ENCODE measurements at places on chromosomes 4 and X. TPM values are rescaled to one million over a fixed set of nuclear protein-coding genes. Genes with fewer than 3 reads are reported as not detected.
A peak's percentile ranks its signal among the peaks of the same experiment; 100 is the strongest.

The SSX4B gene
- total RNA-seq: not detected

DNA sequence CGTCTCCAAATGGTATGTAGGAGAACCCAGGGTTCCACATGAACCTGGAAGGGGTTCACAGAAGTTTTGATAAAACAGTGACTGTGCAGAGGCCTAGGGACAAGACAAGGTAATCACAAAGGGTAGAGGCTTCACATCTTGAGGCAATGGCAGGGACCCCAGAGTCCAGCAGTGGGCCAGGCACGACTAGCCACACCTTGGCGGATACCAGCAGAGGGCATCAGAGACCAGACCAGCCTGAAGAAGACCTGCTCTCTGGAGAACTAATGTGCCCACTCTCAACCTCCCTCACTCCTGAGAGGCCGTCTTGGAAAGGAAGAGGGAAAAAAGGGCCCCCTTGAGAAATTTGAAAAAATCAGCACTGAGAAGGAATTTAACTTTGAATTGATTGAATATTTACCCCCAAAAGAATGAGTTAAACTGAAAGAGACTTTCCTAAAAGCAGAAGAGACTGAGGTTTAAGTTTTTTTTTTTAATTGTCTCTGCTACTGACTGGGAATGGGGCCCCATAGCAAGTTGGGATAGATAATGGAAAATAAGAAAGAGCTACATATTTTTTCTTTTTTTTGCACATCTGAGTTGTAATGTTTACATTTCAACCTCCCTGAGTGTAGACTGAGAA lies 243.8 kb upstream of the JADE1 start:
- no peak overlapping the region for H3K4me3 ChIP-seq
- DNase-seq: peak; percentile 72
- no peak overlapping the region for H3K27ac ChIP-seq
- no peaks in the 10 kb centered on the region for H3K27me3 ChIP-seq

The GPR119 gene
- total RNA-seq: not detected

The FAM47A gene
- not detected for total RNA-seq

The HERC5 gene
- 7.5 TPM for total RNA-seq

The SRPX gene
- total RNA-seq: 139 TPM

DNA sequence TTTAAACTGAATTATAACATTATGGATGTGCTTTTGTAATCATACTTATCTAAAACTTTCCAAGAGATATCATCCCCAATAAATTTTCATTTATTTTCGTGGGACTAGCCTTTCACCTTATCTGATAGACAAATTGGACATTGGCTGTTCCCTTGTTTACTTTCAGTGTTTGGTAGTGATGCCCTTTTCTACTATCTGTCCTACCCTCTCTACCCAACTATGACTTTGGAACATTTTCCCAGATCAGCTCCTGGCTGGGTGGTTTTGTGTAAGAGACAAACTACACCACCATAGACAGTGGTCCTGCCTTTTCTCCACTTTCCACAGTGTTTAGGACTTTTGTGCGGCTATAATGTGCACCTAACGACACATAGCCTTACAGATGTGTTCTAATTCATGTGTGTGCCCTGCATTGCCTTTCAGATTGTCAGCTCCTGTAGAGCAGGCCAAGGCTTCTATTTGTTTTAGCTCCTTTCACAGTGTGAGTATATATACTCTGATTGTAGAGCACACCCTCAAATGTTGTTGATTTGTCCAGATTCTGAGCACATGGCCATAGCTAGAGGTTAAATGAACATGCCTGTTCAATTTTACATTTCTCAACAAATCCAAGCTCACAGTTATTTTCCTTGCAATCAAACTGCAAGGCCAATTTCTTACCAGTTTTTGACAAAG lies 63.0 kb upstream of the TRPC5OS start:
- no peak overlapping the region for H3K4me3 ChIP-seq
- H3K36me3 ChIP-seq: no peaks in the 10 kb centered on the region
- H3K27me3 ChIP-seq: no peaks in the 10 kb centered on the region
- no peaks in the 10 kb centered on the region for H3K4me1 ChIP-seq
- no peak for DNase-seq

DNA sequence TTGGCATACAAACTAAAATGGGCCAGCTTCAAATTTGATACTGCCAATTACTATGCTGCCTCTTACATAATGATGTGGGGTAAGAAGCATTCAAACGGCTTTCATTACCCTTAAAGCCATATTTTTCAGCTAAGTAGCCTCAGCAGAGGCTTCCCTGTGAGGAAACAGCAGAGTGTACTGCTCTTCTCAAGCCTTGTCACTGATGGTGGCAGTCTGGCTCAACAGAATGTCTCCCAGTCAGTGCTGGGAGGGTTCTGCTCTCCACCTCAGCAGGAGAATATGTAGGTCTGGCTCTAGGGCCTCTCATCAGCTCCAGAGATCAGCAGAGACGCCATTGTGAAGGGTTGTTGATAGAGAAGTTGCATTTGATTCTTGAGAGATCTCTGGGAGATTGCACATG lies 44.6 kb upstream of the MBNL3 start:
- H3K4me3 ChIP-seq: no peak overlapping the region
- H3K4me1 ChIP-seq: no peaks in the 10 kb centered on the region

The PRSS12 gene
- total RNA-seq: 1.3 TPM

DNA sequence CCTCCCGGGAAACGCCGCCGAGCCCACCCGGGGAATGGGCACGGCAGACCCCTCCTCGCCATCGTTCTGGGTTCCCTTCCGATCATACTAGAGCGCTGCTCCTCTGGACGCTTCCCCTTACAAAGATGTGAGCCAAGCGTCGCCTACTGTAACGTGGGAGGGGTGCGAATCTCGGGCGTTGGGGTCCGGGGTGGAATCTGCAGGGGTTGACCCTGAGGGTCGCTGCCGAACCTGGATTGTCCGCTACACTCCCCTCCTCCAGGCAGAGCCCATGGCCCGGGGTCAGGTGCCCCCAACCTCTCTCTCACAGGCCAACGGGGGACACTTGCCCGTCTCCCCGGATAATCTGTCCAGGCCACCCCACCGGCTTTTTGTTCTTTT lies 13.8 kb downstream of the BCOR start:
- peak overlapping the region; percentile 37 for H3K27ac ChIP-seq
- no peaks in the 10 kb centered on the region for H3K4me1 ChIP-seq
- H3K36me3 ChIP-seq: no peaks in the 10 kb centered on the region
- no peaks in the 10 kb centered on the region for H3K27me3 ChIP-seq

The GALNTL6 gene
- 0.14 TPM for total RNA-seq

DNA sequence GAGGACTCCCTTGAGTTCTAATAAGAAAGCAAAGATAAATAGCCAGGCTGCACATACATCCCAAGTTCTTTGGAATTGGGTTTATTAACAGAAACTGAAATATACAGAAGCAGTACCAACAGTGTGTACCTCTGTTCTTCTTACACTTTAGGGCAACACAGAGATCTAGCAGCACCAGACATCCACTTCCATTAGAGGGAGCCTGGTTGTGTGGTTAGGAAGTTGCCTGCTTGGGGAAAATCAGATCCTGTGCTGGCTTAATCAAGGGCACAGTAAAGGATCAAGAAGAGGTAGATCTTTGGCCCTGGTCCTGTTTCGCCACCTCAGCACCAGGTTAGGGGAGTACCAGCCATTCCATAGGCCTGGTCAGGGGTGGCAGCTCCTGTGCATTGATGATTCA lies 231.1 kb upstream of the ARHGAP24 start:
- no peaks in the 10 kb centered on the region for H3K27me3 ChIP-seq
- no peak for DNase-seq
- no peaks in the 10 kb centered on the region for H3K4me1 ChIP-seq
- no peak overlapping the region for H3K4me3 ChIP-seq
- no peaks in the 10 kb centered on the region for H3K36me3 ChIP-seq

GRCh38 chr4:169417629-169418282 lies 147.0 kb upstream of the SH3RF1 start:
- no peak overlapping the region for H3K27ac ChIP-seq
- no peaks in the 10 kb centered on the region for H3K27me3 ChIP-seq
- H3K4me3 ChIP-seq: no peak overlapping the region
- DNase-seq: no peak
- no peaks in the 10 kb centered on the region for H3K36me3 ChIP-seq

Data from sigmoid colon (tissue), 7 donors.